ENCODE measurements at places on chromosomes 6 and 20.

- DNase-seq = no peak
Observed at GRCh38 chr6:167146135-167146534, 11.6 kb downstream of the GPR31 start.

- DNase-seq = no peak
Observed at GRCh38 chr20:22690616-22691179, 106.3 kb upstream of the FOXA2 start.

DNA sequence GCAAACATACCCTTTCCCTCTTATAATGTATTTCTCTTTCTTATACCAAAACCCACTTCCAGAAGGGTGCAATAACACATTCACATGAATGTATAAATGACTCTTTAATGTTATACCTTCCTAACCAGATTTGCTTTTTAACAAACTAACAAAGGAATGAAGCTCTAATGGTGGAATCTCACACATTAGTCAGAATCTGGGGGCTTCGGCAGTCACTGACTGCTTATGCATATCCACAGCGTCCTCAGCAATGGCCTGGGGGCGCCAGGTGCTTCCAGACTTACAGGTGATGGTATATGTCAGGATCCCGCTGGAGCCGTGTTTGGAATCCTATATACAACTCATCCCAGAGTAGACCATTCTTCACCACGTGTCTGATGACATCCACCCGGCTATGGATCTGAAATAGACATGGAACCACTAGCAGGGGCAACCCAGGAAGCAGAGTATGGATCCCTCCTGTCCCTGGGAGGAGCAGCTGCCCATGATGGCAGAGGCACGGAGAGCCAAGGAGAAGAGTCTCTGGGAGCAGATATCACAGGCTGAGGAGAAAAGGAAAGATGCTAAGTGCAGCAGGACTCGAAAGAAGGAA lies 150.8 kb upstream of the RIPOR2 start:
- no peak for DNase-seq

GRCh38 chr20:36936341-36936740 lies 15.2 kb downstream of the SAMHD1 start:
- no peak for DNase-seq

GRCh38 chr6:79422666-79423065 lies 114.6 kb downstream of the LCA5 start:
- no peak for DNase-seq

GRCh38 chr6:142118925-142119324 lies 13.8 kb upstream of the GJE1 start:
- no peak for DNase-seq

DNA sequence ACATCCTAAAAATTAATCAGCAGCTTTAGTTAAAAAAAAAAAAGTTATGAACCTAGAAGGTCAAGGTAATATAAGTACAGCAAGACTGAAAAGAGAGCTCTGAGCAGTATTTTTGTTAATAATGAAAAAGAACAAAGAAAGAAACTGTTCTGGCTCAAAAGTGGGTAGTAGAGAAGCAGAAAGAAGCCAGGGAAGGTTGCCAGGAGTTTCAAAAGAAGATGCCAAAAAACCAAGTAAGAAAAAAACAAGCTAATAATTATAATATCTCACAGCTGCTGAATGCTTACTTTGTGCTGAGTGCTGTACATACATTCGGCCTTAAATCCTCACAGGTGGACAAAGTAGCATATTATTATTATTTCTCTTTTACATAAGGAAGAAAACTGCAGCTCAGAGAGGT lies 31.9 kb downstream of the NRSN1 start:
- DNase-seq = no peak

DNA sequence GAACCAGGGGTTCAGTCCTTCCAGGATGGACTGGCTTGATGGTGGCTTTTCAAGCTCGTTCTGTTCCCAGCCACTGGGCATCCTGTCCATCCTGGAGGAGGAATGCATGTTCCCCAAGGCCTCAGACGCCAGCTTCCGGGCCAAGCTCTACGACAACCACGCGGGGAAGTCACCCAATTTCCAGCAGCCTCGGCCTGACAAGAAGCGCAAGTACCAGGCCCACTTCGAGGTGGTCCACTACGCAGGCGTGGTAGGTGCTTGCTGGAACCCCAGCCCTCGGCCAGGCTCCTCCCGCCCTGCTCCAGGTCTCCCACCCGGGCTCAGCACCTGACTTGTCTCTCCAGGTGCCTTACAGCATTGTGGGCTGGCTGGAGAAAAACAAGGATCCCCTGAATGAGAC lies 34.0 kb downstream of the MYH7B start:
- DNase-seq = no peak

DNA sequence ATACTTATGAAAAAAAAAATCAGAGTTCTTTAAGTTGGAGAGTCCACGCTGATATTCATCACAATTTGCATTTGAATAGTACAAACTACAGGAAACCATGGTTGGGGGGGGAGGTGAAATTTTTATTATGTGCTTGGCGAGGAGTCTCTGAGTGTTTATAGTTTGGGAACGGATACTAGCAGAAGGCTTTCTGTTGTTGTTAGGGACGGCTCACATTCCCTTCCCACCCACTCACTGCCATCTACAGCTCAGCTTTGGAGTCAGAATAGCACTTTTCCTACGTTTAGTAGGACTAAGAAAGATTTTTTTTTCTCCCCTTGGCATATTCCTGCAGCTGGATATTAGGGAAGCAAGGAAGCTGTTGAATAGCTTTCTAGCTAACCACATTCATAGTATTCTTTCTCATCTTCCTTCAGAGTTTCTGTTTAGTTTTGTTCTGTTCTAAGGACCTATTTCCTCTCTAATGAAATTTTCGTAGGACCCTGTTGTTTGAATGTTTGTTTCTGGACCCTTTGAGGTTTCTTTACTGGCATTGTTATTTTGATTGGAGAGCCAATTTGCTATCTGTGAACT lies 235.1 kb upstream of the ZNF217 start:
- no peak for DNase-seq

- no peak for DNase-seq
Observed at GRCh38 chr6:168905451-168906090, 348.1 kb downstream of the THBS2 start.

GRCh38 chr6:55705451-55706440 lies 126.8 kb upstream of the HMGCLL1 start:
- DNase-seq = no peak

GRCh38 chr6:27582928-27583725 lies 110.2 kb upstream of the ZNF184 start:
- DNase-seq = no peak

GRCh38 chr6:24882295-24882694 lies 53.5 kb downstream of the RIPOR2 start:
- DNase-seq = no peak

DNA sequence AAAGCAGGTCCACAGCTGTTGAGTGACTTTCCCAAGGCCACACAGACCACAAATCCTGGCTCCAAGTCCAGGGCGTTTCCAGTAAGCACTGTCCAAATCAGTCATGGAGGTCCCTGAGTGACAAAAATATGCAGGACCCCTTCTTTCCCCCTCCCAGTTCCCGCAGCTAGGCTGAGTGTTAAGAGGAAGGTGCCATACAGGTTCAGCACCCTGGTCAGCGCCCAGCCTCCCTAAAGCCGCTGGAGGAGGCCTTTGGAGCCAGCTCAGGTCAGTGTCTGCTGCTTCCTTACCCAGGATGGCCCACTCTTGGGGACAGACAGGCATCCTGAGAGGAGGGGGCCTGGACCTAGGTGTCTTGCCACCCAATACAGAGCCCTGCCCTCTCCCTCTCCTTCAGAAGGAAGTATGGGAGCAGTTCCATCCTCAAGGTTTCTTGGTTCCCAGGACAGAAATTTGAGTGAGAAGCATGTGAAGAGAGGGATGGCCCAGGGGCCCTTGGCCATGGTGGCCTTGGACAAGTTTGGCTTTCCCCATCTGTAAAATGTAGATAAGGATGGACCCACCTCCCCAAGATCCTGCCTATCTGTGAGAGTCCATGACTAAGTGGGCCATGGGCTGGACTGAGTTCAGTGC lies 13.2 kb downstream of the TMEM74B start:
- DNase-seq = no peak

- no peak for DNase-seq
Observed at GRCh38 chr6:41080621-41081020, 7.8 kb downstream of the NFYA start.

- DNase-seq = no peak
Observed at GRCh38 chr20:35467339-35468224, 12.2 kb downstream of the CEP250 start.

DNA sequence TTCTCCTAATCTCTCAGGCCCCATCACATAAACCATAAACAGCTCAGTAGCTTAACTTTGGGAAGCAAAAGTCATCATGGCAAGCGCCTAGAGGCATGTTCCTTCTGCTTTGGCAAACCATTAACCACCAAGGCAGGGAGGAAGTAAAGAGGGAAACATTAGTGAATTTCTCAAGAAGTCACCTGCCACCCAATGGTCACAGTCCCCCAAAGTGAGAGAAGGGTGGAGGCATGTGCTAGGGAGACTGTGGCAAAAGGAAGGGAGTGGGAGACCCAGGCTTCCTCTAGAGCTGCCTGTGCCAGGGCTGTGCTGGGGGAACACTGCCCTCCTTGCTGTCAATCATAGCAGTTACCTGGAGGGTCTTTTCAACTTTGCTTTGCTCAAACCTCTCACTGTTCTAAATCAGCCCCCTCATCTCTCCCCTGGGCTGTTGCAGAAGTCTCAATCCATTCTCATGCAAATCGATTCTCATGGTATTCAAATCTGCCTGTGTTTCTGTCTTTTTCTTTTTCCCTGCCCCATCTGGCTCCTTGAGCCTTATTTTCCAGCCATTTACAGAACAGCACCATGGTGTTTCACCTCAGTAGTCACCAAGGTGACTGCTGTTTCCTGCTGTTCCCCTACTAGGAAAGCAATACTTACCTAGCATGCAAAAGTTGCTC lies 1.8 kb upstream of the RNF24 start:
- DNase-seq = no peak

GRCh38 chr20:16147916-16148315 lies 425.3 kb downstream of the KIF16B start:
- DNase-seq = no peak

DNA sequence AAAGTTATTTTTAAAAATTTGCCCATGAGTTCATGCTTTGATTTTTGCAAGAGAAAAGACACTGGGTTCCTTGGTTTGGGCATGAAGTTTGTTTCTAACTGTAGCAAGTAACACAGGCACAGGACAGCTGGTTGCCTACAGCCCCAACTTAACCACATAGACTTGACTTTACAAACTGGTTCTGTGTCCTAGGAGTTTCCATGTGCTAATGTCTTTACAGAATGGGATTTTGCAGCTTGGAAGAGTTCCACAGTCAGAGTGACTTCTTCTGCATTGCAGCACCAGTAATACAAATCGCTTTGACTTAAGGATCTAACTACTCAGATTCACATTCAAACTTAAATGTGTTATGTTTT lies 44.3 kb downstream of the OR2B2 start:
- DNase-seq = no peak
